CD4-positive, alpha-beta T cell treated with Interleukin-10 for 1 hour (primary cell): ENCODE measurements at places on chromosomes 4 and X.
A peak's percentile ranks its signal among the peaks of the same experiment; 100 is the strongest.

DNA sequence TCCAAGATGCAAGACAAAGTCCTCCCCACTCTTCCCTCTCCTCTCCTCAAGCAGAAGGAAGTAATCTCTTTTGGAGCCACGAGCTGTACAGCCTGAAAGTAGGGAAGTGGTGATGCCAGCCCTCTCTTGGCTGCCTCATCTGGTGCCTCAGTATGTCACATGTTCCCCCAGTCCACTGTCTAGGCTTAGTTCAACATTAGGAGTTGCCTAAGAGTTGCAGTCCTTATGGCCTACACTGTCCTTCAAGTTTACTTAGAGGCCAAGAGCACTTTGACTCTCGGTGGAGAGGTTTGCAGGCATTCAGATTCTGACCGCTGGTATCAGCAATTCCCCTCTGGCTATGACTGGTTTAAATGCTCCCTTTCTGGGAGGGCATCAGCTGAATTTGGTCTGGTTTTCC is 735.6 kb downstream of the GLUD2 start:
- no peak for DNase-seq

GRCh38 chr4:13088726-13089658 is 395.1 kb downstream of the RAB28 start:
- no peak for DNase-seq

DNA sequence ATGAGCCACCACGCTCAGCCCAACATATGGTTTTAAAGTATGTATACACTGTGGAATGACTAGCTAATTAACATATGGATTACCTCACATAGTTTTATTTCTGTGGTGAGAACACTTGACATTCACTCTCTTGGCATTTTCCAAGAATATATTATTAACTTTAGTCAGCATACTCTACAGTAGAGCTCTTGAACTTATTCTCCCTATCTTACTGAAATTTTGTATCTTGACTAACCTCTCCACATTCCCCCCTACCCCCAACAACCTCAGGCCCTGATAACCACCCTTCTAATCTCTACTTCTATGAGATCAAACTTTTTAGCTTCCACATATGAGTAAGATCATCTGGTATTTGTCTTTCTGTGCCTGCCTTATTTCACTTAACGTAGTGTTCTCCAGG is 38.6 kb upstream of the AGA start:
- DNase-seq = no peak

- no peak for DNase-seq
Measured at GRCh38 chr4:141213550-141213991, 7.1 kb upstream of the ZNF330 start.

DNA sequence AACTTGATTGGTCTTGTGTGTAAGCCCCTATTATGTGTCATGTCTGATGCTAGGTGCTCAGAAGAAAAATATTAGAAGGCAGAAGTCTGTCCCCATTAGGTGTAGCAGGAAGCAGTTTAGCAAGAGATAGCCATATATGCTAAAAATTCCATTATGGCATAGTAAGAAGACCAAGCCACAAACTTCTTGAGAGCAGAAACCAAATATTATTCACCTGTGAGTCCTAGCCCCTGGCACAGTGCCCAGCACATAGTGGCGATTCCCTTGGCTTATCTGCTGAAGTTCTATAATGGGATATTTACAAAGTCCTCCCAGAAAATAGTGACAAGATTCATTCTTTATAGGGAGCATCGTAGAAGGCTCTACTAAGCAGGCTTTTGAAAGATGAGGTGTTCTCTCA is 174.4 kb downstream of the RAB28 start:
- no peak for DNase-seq

DNA sequence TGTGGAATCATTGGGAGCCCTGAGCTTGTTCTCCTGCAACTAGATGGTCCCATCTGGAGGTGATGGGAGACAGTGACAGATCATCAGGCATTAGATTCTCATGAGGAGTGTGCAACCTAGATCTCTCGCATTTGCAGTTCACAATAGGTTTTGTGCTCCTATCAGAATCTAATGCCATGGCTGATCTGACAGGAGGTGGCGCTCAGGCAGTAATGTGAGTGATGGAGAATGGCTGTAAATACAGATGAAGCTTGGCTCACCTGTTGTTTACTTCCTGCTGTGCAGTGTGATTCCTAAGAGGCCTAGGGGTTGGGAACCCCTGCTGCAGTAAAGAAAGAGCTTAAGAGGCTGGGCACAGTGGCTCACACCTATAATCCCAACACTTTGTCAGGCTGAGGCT is 42.2 kb upstream of the PUDP start:
- DNase-seq = no peak

- no peak for DNase-seq
Measured at GRCh38 chr4:73589887-73590801, 30.1 kb downstream of the RASSF6 start.

DNA sequence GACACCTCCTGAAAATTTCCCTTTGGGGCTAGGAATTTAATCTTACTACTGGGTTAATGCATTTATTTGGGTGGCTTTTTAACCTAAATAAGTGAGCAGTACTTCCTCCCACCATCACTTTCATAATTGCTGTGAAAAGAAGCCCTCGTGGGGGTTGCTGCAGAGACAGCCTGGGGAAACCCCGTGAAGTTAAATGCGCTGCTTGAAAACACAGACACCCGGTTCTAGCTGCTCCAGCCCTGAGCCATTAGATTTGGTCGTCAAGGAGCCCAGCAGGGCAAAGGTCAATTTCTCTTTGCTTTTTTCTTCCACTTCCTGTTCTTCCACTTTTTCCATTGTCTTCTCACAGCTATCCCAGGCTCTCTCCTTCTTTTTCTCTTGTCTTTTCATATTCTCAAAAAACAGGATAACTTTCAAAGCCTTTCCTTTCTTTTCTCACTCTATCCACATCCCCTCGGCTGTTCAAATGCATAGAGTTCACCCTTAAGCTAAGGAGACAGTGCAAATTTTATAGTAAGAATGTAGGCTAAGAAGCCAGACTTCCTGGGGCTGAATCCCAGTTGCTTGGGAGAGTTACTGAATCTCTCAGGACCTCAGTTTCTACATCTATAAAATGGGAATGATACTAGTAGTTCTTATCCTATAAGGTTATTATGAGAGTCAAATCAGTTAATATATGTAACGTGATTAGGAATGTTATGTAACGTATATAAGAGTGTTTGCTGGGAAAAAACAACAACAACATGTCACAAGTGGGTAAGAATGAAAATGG is 91.5 kb upstream of the ZNF827 start:
- DNase-seq = no peak

- no peak for DNase-seq
Measured at GRCh38 chrX:39729981-39730661, 367.6 kb downstream of the BCOR start.

DNA sequence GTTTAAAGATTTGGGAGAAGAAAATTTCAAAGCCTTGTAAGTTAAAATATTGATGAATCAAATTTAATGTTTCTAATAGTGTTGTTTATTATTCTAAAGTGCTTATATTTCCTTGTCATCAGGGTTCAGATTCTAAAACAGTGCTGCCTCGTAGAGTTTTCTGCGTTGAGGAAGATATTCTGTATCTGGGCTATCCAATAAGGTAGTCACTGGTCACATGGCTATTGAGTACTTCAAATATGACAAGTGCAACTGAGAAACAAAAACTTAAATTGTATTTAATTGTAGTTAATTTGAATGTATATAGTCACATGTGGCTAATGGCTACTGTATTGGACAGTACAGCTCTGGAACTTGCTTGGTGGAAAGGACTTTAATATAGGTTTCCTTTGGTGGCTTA is 1.1 kb downstream of the ALB start:
- DNase-seq = no peak

DNA sequence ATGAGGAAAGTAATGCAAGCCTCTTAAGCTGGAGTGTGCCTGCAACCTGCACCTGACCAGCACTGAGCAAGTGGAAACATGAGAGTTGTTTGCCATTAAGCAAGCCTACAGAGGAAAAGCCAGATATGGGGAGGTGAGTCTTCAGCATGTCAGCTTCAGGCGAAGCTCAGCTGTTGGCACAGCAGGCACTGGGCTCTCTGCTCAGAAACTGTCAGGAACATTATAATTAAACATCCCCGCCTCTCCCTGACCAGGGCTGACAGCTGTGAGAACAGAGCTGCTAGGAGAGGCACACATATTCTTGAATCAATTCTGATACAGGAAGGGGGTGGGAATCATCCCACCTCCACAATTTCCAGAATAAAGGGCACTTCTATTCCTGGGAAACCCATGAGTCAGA is 19.0 kb upstream of the DCX start:
- DNase-seq = no peak

GRCh38 chr4:125338814-125339213 is 24.1 kb downstream of the FAT4 start:
- DNase-seq = no peak

- no peak for DNase-seq
Measured at GRCh38 chr4:15436513-15436912, 8.7 kb downstream of the C1QTNF7 start.

DNA sequence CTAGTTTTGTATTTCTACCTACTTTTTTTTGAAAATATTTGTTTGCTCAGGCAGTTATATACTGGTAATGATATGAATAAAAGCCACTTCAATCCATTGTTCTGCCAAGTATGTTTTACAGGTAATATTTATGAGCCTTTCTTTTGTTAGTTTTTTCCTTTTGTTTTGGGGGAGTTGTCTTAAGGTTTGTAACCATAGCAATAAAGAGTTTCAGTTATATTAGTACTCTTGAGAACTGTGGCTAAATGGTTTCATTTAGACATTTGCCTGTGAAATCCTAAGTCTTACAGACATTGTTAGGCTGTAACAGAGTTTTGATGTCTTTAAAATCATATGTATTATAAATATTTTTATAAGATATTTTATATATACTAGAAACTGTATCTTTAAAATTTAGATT is 150.1 kb downstream of the DIPK2B start:
- no peak for DNase-seq

DNA sequence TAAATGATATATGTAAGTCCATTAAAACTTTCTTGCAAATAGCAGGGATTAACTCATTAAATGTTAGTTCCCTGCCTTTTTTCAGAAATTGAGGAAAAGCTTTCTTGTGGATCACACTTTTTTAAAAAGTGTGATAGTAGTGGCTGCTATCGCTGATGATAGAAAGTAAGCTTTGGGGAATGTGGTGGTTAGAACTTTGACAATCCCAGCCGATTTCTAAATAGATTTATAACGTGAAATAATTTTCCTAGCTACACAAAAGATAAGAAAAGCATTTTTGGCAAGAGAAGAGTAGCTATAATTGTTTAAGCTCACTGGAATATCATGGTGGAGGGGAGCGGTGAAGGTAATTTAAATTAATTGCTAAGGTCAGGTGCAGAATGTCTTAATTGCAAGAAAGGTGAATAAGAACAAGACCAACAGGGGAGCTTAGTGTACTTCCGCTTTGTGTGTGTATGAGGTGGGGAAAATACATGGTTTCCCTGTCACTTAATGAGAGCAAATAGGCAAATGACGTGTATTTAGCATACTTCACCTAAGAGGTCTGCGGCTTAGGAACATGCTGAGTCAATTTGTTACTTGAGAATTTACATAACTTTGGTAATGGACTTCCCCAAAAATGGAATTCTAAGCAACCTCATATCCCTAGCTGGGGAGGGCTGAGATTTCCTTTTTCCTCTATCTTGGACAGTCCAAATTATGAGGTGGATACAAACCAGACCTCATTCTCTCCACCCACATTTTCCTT is 11.7 kb upstream of the IL21 start:
- peak; percentile 27 for DNase-seq

- DNase-seq = no peak
Measured at GRCh38 chr4:159562366-159562765, 459.5 kb downstream of the RAPGEF2 start.

DNA sequence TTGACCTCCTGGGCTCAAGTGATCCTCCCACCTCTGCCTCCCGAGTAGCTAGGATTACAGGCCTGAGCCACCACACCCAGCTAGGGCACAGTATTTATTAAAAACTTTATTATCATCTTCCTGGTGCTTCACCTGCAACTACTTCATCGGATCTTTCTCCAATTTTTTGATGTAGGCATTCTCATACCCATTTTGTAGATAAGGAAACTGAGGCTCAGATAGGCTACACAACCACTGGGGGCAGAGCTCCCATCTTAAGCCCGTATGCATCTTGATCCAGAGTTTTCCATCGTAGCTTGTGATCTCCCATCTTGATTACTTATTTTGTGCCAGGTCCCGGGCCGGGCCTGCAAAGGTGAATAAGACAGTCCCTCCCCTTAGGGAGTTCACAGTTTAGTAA is 68.1 kb upstream of the BCOR start:
- DNase-seq = no peak

- no peak for DNase-seq
Measured at GRCh38 chrX:45712067-45712466, 511.4 kb upstream of the DIPK2B start.

GRCh38 chr4:153246446-153247115 is 42.3 kb downstream of the TRIM2 start:
- no peak for DNase-seq

GRCh38 chr4:180695851-180696250 is 1547.4 kb upstream of the TENM3 start:
- no peak for DNase-seq

GRCh38 chr4:71184195-71184781 is 154.5 kb upstream of the SLC4A4 start:
- peak; percentile 67 for DNase-seq

DNA sequence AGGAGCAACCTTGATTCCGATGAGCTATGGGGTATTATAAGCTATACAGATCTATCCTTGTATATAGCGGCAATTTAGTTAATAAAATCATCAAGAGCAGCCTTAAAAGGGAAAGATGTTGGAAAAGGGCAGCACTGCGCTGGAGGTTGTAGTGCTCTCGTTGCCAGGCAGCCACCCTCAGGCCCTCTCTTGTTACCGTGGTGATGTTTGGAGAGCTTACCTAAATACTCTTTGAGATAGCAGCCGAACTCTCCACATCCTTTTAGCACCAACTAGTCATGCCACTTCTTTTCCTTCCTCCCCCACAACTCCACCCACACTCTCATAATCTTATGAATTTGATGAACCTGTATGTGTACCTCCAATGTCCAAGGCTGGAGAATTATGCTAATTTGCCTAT is 3.8 kb upstream of the RADX start:
- peak; percentile 69 for DNase-seq

DNA sequence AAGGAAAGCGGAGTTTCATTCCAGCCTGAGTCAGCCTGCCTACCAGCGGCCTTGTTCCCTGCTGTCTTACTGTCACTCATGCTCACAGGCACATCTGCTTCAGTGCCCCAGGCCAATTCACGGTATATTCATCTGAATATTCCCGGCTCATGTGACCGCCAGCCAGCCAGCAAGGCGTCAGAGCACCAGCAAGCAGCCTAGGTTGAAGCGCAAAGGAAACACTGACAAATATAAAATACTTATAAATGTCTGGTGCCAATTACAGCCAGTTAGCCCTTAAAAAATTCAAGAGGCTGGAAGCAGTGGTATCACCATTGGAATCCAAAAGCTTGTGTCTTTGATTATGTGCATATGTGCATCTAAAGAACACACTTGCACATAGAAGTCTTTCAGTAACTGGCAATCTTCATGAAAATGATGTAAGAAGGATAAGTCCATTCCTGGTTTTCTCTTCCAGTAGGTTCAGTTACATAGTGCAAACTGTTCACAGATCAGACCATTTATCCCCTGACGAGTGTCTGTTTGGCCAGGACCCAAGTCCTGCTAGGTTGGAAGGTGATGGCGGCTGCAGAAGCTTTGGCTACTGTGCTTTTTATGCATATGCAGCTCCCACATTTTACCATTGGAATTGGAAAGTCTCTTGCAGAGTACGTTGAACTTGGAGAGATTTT is 61.3 kb downstream of the LUZP4 start:
- DNase-seq = no peak

- no peak for DNase-seq
Measured at GRCh38 chrX:39497702-39498265, 600.0 kb downstream of the BCOR start.

- no peak for DNase-seq
Measured at GRCh38 chr4:10050721-10051120, 29.4 kb upstream of the SLC2A9 start.
